Pancreas (tissue), 10 donors: ENCODE measurements at places on chromosomes 6 and 20. TPM values are rescaled to one million over a fixed set of nuclear protein-coding genes. Genes with fewer than 3 reads are reported as not detected.
A peak's percentile ranks its signal among the peaks of the same experiment; 100 is the strongest.

The BLTP3A gene
- 11.4 TPM for total RNA-seq

The TCF21 gene
- total RNA-seq, result 0.08 TPM

The COL21A1 gene
- total RNA-seq, result 0.32 TPM

The TFAP2D gene
- not detected for total RNA-seq

The COL12A1 gene
- total RNA-seq, result 19.3 TPM

The ZNF165 gene
- 3.5 TPM for total RNA-seq

The ZSCAN23 gene
- 1.1 TPM for total RNA-seq

The FAM209B gene
- not detected for total RNA-seq

The TRIM15 gene
- total RNA-seq, result not detected

The TAAR6 gene
- total RNA-seq, result not detected

The TTK gene
- total RNA-seq, result 0.52 TPM

The NFATC2 gene
- total RNA-seq, result 3.4 TPM

The DNMT3B gene
- total RNA-seq, result 2.9 TPM

The FNDC1 gene
- total RNA-seq, result 3.7 TPM

The RFX6 gene
- total RNA-seq, result 2.6 TPM

The RRAGD gene
- 13.7 TPM for total RNA-seq

DNA sequence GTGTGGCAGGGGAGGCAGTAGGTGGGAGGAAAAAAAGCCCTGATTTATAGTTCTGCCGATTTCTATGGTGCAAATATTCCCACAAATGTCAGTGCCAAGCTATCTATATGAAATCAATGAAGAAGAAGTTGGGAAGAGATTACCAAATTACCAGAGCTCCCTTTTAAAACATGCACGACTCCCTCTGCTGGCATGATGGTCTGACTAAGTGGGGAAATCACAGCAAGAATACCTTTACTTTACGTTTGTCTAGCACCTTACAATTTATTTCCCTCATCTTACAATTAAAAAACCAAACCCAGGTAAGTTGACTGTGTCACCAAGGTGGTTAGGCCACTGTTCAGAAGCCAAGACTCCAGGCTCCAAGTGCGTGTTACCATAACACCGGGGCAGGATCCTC, 55.6 kb downstream of the AGPAT4 start:
- no peak for DNase-seq

- DNase-seq, result no peak
Measured at GRCh38 chr20:50258790-50259483, 68.3 kb downstream of the CEBPB start.

GRCh38 chr20:24631173-24631505, 161.7 kb downstream of the SYNDIG1 start:
- DNase-seq, result no peak

DNA sequence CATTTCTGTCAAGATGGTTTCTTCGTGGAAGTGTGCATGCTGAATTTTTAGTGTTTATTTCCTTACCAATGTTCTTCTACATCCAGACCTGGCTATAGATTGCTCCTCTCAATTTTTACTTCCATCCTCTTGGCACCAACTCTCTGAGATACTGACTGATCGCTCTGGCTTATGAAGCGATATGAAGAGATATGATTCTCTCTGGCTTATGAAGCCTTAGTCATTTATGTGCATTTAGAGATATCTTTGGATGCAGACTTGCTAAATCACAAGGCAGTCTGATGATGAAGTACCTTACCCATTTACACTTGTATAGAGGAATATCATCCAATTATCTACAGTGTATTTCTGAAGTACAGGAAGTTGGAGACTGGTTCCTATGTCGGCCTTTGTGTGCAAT, 295.4 kb upstream of the STXBP5 start:
- no peak for DNase-seq

DNA sequence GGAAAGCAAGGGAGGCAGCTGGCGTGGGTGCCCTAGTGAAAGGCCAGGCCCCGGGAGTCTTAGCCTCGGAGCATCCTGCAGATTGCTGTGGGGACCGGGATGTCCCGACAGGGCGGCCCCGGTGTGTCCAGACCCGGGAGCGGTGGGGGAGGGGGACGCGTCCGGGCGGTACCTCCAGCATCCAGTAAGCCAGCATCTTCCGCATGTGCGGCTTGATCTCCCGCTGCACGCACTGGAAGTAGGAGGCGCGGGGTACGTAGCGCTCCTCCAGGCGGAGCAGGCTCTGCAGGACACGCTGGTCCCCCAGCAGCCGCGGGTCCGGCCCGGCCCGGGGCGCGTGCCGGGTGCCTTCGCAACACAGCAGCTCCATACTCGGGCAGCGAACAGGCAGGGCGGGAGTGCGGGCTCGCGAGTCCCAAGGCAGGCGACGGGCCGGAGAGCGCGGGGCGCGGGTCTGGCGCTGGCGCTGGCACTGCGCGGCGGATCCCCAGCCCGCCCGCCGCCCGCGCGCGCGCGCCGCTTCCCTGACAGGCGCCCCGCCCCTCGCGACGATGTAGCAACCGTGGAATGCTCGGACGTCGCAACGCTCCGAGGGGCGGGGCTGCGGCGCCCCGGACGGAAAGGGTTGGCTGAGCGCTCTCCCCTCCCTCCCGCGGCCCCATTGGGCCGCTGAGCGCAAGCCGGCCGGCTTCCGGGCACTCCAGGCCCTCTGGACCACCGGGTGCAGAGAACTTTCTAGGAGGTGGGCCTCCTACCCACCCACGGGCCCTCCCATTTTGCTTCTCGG, at the start of gene CCND3:
Gene CCND3, minus strand, starts transcription at position 529 of the 787 bp plus-strand sequence. Its CDS starts 159 bp downstream, at position 370.
- DNase-seq, result peak; percentile 92

GRCh38 chr6:51928320-51928719, 159.1 kb downstream of the PKHD1 start:
- DNase-seq, result no peak

DNA sequence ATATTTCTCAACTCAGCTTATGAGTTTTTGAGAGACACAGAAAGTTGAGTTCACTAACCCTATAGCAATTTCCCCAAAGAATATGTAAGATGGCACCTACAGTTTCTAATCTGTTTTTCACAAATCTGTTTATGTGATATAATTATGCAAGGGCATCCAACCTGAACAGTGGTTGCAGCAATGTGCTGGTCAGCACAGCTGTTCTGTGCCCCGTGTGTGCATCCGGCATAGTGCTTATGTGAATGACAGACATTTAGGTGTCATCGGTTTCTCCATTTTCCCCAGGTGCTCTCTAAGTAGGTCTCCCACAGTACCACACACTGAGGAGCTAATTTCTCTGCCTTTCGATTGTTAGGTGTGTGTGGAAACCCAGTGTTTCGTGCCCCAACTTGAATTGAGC, 7.7 kb upstream of the BACH2 start:
- no peak for DNase-seq

GRCh38 chr6:151633526-151634335, 139.9 kb downstream of the CCDC170 start:
- no peak for DNase-seq

- DNase-seq, result no peak
Measured at GRCh38 chr20:11989018-11989771, 71.5 kb downstream of the BTBD3 start.

- DNase-seq, result no peak
Measured at GRCh38 chr6:42226161-42226611, 8.5 kb upstream of the MRPS10 start.

DNA sequence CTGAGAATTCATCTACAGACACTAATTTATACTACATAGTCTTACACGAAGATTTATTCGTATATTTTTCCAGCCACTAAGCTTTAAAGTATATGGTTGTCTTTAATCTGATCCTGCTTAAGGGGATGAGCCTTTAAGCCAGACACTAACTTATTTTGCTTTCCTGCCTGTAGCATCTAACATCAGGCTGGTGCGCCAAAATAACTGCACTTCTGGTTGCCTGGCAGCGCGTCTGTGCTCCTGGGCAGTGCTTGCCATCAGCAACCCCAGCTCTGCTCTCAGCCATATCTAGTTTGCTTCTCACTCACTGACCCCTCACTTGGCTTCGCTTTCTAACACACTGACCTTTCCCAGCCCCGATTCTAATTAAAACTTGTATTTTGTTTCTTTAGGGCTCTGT, 21.8 kb downstream of the HMGCLL1 start:
- DNase-seq, result no peak

GRCh38 chr20:25695532-25696370, 902 bp downstream of the ZNF337 start:
- no peak for DNase-seq

GRCh38 chr20:58624687-58625086, 26.4 kb upstream of the STX16 start:
- no peak for DNase-seq

DNA sequence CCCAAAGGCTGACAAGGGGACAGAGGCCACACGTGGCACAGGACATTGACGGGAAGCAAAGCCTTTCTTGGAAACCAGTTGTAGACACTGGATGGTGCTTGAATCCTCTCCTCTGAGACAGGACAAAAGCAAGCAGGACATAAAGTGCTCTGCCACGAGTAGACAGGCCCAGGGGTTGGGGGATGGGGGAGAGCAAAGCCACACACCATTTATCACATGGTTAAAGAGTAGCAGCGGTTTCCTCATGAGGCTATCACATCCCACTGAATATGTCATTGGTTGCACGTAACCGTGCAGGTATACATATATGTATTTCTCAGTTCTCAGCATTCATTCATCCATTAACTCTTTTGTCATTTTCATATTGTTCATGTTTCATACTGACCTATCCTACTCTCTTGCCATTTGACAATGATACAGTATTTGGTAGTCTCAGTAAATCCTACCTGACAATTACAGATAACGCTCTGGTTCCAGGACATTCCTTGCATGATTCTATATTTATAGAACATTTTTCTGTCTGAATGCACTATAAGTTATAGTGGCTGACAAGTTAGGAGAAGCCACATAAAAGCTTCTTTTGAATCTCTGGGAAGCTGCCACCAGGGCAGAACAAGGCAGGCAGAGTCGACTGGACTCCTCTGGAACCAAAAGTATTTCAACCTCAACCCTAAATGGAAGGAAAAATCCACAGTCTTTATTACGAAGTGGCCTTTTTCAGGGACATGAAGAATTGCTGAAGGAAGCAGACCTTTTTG, 23.5 kb downstream of the METTL24 start:
- no peak for DNase-seq

GRCh38 chr6:17352302-17352701, 41.1 kb upstream of the CAP2 start:
- DNase-seq, result no peak

DNA sequence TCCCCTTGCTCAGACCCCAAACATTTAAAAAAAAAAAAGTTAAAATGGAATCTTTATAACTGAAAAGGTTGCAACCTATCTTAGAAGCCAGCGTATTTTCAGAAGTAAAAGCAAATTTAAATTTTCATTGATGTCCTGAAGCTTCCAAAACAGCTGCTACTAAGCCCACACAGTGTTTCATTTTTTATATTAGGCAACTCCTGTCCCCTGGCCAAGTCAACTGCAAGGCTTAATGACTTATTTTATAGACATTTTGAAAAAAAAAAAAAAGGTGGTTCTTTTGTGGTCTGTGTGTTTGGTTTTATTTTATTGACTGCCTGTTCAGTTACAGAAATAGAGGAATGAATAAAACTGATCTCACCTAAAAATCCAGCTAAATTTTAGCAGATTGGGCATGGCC, 13.0 kb downstream of the CFAP61 start:
- no peak for DNase-seq

DNA sequence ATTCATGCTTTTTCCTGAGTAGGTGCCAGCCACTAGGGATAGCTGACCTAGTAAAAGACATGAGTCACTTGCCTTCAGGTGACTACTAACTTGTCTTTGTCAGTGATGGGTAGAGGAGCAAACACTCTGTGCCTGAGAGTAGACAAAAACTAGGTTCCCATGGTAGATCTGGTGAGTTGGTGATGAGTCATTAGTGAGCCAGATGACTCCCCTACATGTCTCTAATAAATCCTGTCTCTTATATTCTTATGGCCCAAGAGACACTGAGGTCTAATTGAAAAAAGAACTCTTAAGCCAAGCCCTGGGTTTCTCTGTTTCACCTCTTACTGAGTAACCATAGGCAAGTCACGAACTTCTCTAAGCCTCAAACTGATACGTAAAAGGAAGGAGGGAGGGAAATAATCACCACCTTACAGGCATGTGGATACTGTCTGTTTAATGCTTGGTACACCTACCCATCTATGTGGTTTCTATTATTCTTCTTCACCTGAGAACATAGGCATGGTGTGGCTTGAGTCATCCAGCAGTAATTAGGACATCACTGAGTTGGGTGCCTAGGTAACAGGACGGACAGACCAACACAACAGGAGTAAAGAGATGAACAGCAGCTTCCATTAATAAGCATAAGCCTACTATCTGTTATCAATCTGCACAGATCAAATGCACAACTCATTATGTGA, 20.3 kb downstream of the TTPAL start:
- DNase-seq, result no peak

DNA sequence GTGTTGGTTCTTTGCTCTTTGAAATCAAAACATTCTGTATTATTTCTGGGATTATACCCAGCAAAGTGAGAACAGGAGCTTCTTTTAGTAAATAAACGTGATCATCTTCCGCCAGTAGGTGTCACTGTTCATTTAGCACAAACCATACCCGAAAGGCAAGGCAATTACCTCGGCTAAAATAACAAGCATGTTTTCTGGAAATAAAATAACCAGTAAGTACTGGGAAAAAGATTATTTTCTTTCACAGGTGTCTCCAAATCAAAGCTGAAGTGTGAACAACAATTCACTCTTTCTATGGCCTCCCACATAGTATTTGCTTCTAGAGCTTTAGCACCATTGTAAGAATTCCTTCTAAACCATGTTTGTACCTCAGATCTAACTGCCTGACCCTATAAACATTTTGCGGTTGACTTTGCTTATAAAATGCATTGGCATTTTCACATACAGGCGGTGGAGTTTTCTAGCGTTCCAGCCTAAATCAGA, 144.6 kb upstream of the AGPAT4 start:
- DNase-seq, result peak; percentile 72

- DNase-seq, result no peak
Measured at GRCh38 chr6:7905416-7905815, 5.2 kb downstream of the TXNDC5 start.

DNA sequence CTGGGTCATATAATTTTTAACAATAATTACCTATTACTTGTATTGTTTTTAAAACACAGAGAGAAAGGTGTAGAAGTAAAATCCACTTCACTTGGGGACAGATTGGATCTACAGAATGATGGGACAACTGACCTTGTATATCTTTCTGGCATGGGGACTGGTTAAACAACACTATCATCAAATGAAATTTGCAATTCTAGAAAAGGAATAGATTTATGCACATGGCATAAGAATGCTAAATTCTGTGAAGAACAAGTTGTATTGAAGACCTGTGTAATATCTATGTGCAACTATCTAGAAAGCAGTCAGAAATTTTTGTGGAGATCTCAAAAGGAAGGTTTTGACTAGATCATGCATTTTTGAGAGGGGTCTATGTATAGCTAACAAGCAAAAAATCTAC, 106.3 kb upstream of the BMP5 start:
- DNase-seq, result no peak

DNA sequence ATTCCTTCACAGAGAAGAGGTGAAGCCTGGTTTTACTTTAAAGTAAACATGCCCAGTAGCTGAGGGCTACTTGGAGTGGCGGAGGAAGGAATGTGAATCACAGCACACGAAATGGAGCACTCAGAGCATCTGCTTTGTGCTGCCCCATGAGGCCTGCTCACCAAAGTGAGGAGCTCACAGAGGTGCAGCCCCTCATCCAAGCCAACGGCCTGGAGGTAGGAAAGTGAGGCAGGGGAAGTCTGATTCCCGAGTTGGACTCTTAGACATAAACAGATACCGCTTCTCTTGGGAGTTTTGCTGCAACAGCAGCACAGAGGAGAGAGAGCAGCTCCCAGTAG, 3.6 kb downstream of the YTHDF1 start:
- DNase-seq, result no peak
